Hypothalamus (tissue), 51 donors: ENCODE measurements at places on chromosomes 2 and 18.

GRCh38 chr2:219916726-219917440 lies 289.5 kb downstream of the SLC4A3 start:
- DNase-seq: no peak

- DNase-seq: no peak
Observed at GRCh38 chr2:224757934-224758548, 41.9 kb upstream of the CCDC195 start.

GRCh38 chr2:109516445-109517117 lies 97.2 kb downstream of the SEPTIN10 start:
- no peak for DNase-seq

DNA sequence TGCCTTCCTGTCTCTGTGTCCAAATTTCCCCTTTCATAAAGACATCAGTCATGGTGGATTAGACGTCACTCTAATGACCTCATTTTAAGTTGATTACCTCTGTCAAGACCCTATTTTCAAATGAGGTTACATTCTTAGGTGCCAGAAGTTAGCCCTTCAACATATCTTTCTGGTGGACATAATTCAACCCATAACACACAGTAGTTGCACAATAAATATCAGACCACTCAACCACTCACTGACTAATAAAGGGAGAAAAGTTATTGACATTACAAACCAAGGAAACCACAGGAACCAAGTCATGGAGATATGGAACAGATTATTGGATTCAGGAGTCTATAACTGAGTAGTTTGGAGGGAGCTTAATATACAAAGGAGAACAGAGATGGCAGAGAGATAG lies 377.4 kb upstream of the ACVR2A start:
- no peak for DNase-seq

GRCh38 chr18:66534110-66534509 lies 69.8 kb downstream of the CDH19 start:
- no peak for DNase-seq

GRCh38 chr2:74548285-74548899 lies 5.3 kb downstream of the LOXL3 start:
- no peak for DNase-seq

GRCh38 chr2:147405651-147406050 lies 439.2 kb upstream of the ACVR2A start:
- DNase-seq: no peak

DNA sequence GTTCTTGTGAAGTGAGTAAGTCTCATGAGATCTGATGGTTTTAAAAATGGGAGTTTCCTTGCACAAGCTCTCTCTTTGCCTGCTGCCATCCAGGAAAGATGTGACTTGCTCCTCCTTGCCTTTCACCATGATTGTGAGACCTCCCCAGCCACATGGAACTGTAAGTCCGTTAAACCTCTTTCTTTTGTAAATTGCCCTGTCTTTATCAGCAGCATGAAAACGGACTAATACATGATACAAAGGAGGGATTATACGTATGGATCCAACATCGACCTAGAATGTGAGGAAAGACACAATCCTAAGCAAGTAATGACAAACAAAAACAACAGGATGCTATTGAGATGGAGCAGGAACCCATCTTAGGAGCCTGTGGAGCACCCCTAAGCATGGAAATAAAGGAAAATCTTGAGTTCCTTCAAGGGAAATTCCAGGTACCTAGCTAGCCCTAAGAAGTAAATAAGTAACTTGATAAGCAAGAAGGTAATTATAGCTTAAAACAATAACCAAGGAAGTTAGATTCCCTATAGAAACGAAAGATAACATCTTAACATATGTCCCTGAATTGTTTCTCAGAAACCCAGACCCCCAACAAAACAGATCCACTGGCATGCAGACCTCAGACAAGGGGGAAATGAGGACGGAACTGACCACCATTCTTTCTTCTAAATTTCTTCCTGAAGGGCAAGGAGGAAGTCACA lies 1.5 kb upstream of the TNFRSF11A start:
- no peak for DNase-seq

- no peak for DNase-seq
Observed at GRCh38 chr2:163592954-163593622, 142.7 kb downstream of the FIGN start.

- no peak for DNase-seq
Observed at GRCh38 chr2:71524476-71524875, 71.1 kb downstream of the DYSF start.

DNA sequence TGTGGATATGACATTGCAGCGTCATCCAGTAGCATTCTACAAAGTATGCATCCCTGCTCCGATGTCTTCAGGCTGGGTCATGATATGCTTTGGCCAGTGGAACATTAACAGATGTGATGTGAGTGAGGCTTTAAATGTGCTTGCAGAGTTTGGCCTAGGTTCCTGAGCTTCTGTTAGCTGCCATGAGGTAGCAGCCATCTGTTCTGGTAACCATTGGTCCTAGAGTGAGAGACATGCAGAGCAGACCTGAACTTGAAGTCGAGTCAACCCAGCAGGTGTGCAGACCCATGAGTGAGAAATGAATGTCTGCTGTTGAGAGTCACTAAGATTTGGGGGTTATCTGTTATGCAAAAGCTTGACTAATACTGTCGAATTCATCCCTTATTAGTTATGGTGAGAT lies 73.8 kb upstream of the NABP1 start:
- no peak for DNase-seq

GRCh38 chr2:46342566-46343315 lies 45.5 kb downstream of the EPAS1 start:
- no peak for DNase-seq

DNA sequence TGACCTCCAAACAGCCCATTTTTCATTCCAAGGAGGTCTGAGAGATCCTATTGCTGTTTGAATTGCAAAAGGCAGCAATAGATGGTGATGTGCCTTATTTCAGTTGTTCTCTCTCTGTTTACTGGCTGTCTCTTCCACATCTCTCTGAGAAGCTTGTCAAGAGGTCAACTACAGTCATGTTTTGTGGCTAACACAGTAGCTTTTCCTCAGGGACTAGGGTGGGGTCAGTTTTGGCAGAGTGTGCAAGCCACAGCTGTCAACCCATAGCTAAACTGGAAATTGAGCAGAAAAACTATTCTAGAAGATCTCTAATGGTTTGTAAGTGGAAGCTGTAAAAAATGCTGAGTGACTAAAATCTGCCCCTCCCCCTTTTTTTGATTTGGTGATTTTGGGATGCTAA lies 67.1 kb downstream of the DIS3L2 start:
- no peak for DNase-seq

DNA sequence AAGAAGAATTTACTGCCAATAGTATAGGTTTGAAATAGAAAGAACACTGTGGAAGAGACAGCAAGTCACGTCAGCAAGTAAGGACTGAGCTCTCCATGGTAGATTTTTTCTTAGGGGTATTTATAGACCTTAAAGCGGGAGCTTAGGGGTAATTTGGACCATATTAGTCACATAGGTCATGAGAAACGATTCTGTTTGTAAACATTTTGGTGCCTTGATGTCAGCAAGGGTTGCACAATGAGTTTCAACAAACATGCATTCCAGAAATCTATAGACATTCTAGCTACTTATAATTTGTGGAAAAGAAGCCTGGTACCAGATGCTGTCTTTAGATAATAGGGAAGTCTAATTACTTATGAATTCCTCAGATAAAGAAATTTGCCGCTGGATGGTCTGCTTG lies 624.7 kb downstream of the TDRD15 start:
- DNase-seq: no peak

- DNase-seq: no peak
Observed at GRCh38 chr2:239640210-239640609, 239.4 kb upstream of the HDAC4 start.

GRCh38 chr2:138023976-138024375 lies 59.7 kb downstream of the HNMT start:
- DNase-seq: no peak

DNA sequence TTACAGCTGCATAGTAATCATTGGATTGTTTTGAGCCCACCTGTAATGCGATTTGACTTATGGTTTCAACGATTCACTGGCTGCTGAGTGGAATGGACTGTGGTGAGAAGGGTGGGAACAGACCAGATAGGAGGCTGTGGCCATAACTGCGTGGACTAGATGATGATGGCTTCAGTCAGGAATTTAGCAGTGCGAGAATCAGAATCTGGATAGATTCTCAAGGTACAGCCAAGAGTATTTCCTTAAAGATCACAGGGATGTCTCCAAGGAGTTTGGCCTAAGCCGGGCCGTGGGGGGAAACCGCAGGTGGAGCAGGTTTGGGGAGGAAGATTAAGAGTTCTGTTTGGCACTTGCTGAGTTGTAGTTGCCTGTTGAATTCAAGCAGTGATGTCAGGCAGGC lies 44.0 kb upstream of the CHMP1B start:
- no peak for DNase-seq

GRCh38 chr18:57715671-57716070 lies 87.4 kb downstream of the ATP8B1 start:
- no peak for DNase-seq

- DNase-seq: no peak
Observed at GRCh38 chr18:59878644-59879043, 21.2 kb upstream of the PMAIP1 start.

GRCh38 chr18:62839874-62840713 lies 124.8 kb downstream of the PHLPP1 start:
- no peak for DNase-seq

- no peak for DNase-seq
Observed at GRCh38 chr2:26327291-26328272, 18.4 kb upstream of the SELENOI start.

- no peak for DNase-seq
Observed at GRCh38 chr2:43175020-43175441, 51.4 kb downstream of the ZFP36L2 start.

- DNase-seq: no peak
Observed at GRCh38 chr2:13558368-13558767, 841.6 kb downstream of the TRIB2 start.

DNA sequence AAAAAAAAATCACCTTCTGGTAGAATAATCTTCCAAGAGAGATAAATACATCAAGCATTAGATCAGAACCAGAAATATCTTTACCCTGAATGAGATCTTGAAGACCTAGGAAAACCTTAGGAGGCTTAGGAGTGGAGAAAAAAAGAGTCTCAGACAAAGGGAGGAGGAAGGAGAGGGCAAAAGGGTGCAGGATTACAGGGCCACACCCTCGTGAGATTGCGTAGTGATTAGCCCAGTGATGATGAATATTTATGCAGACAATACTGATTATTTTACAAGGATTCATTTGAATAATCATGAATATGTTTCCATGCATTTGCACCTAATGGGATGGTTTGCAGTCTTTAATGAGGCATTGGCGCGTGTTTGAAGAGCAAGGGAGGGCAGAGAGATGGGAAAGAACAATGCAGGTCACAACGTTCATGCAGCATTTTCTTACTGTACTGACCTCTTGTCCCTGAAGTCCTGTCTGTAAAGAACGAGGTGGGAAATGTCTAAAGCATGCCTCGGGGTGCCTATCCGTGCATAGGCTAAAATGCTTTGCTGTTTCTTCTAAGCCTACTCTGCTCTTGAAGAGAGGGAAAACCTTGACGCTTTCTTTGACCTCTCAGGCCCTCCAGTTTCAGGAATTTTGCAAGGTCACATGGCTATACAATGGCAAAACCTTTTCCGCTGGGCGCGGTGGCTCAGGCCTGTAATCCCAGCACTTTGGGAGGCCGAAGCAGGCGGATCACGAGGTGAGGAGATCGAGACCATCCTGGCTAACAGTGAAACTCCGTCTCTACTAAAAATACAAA lies 18.6 kb upstream of the ZNF532 start:
- DNase-seq: no peak

DNA sequence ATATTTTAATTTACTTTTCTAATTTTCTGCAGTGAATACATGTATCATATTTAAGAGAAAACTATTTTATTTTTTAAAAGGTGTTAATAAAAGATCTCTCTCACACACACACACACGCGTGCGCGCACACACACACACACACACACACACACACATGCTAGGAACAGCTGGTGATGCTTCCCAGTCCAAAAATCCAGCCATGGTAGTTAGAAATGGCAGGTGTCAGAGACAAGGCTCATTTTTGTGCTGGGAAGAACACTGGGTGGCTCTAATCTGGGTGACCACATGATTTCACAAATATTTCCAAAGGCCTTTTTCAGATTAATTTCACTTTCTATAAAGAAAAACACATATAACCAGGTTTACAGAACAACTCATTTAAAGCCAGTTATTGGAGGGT lies 104.5 kb upstream of the NCK2 start:
- DNase-seq: no peak

DNA sequence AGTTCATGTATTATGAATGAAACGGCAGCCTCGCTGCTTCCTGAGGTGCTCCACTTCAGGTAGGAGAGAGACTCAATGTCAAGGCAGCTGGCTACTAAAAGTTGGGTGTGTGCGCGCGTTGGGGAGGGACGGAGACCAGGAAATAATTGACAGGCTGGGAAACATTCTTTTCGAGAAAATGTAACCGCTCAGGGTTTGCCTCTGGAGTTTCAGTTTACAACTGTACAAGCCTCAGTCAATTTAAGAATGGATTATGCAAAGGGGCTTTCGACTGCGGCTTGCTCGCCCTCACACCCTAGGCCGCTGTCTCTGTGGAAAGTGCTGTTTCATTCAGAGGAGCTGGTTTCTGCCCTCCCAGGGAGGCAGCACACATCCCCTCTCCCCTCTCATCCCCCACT lies 4.4 kb upstream of the SPRED2 start:
- peak; percentile 34 for DNase-seq

- DNase-seq: no peak
Observed at GRCh38 chr18:45935591-45936335, 31.4 kb downstream of the EPG5 start.

GRCh38 chr18:36561046-36561445 lies 263.5 kb downstream of the FHOD3 start:
- no peak for DNase-seq

DNA sequence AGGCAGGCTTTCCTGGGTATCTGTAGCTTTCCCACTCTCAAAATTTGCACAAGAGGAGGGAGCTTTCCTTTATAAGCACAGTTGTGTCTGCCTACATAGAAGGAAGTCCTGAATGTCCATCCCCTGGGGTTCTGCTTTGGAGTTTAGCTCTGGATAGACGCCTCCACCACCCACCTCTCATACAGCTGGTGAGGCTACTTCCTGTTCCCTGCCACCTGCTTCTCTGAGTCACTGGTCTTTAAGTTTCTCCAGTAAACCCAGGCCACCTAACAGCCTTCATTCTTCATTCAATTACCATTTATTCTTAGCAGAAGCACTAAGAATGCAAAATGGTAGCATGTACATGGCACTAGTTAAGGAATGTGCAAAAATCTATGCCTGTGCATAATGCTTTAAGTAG lies 407.8 kb downstream of the CDH2 start:
- DNase-seq: no peak

- no peak for DNase-seq
Observed at GRCh38 chr2:6352247-6352646, 513.5 kb downstream of the CMPK2 start.

- no peak for DNase-seq
Observed at GRCh38 chr18:11861583-11862288, 10.5 kb downstream of the CHMP1B start.
